Fibroblast of lung (primary cell): ENCODE measurements at places on chromosomes 7 and 10.
A peak's percentile ranks its signal among the peaks of the same experiment; 100 is the strongest.

- H3K36me3 ChIP-seq = no peaks in the 10 kb centered on the region
- H3K27me3 ChIP-seq = peaks cover 8% of the 10 kb centered on the region
- no peak for DNase-seq
Observed at GRCh38 chr10:72056932-72057751, 31.2 kb downstream of the SPOCK2 start.

DNA sequence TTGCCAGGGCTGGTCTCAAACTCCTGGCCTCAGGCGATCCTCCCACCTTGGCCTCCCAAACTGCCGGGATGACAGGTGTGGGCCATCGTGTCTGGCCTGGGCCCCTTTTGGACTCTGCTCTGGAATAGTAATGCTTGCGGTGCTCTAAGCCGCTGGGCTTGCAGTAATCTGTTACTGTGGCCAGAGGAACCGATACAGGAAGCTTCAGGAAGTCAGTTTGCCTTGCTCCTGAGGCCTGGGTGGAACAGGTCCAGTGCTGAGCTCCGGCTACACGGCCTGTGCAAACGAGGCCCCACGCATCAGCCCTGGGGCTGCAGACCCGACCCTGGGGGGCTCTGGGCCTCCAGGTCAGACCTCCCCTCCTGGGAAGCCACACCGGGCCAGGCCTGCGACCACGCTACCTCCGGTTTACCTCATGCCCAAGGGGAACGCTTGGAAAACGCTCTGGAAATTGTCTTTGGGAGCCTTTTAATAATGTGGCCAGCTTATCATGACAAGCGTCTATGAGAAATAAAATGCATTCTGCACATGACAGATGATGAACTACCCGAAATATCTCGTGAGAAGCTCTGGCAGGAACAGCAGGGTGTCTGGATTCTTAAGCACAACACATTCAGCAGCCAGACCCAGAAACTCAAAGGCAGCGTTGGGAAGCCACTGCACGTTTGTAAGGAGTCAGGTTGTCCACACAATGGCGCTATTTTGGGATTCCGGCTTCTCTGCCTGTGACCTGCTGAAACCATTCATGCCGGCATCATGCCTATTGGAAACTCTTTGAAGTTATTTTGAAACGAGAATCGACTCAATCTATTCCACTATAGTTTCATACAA, 10.1 kb upstream of the ADAP1 start:
- peaks cover 11% of the 10 kb centered on the region for H3K36me3 ChIP-seq
- no peak overlapping the region for H3K27ac ChIP-seq
- H3K27me3 ChIP-seq = peaks cover 4% of the 10 kb centered on the region
- H3K4me3 ChIP-seq = no peak overlapping the region
- DNase-seq = peak; percentile 28

DNA sequence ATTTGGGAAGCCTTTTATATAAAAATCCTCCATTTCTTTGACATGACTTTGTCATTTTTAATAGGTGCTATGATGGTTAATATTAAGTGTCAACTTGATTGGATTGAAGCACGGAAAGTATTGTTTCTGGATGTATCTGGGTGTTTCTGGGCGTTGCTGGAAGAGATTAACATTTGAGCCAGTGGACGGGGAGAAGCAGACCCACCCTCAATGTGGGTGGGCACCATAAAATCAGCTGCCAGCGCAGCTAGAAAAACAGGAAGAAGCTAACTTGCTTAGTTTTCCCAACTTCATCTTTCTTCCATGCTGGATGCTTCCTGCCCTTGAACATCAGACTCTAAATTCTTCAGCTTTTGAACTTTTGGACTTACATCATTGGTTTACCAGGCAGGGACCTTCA, 1003.0 kb downstream of the SORCS3 start:
- no peak for DNase-seq
- no peaks in the 10 kb centered on the region for H3K4me1 ChIP-seq
- H3K27ac ChIP-seq = no peak overlapping the region
- no peaks in the 10 kb centered on the region for H3K36me3 ChIP-seq

- H3K4me3 ChIP-seq = no peak overlapping the region
- H3K27ac ChIP-seq = no peak overlapping the region
- H3K27me3 ChIP-seq = no peaks in the 10 kb centered on the region
- no peaks in the 10 kb centered on the region for H3K4me1 ChIP-seq
- no peaks in the 10 kb centered on the region for H3K36me3 ChIP-seq
Observed at GRCh38 chr10:8124436-8124835, 69.9 kb downstream of the GATA3 start.

DNA sequence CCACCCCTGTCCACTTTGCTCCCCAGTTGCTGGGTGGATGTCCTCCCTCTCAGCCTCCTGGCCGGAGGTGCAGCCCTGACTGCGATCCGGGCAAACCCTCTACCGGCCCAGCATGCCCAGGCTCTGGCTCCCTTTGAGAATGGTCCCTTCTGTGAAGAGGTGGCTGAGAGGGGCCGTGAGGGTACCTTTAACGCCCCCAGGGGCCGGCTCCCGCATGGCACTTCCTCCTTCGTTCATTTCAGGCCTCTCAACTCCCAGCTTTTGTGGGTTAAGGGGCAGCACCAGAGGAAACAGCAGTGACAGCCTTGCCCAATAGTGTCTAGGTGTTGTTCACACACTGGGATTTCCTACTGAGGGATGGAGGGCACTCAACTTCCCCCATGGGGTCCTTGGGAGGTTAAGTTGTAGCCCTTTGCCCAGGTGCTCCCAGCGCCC, 33.2 kb upstream of the HABP2 start:
- H3K27ac ChIP-seq = no peak overlapping the region
- DNase-seq = no peak
- H3K4me3 ChIP-seq = no peak overlapping the region
